ENCODE measurements at places on chromosomes 1 and 21.
A peak's percentile ranks its signal among the peaks of the same experiment; 100 is the strongest.

GRCh38 chr1:102833151-102833550, 275.2 kb downstream of the COL11A1 start:
- no peak for DNase-seq

- no peak for DNase-seq
These were observed 14.4 kb upstream of the CAMTA1 start for GRCh38 chr1:6770751-6771440.

DNA sequence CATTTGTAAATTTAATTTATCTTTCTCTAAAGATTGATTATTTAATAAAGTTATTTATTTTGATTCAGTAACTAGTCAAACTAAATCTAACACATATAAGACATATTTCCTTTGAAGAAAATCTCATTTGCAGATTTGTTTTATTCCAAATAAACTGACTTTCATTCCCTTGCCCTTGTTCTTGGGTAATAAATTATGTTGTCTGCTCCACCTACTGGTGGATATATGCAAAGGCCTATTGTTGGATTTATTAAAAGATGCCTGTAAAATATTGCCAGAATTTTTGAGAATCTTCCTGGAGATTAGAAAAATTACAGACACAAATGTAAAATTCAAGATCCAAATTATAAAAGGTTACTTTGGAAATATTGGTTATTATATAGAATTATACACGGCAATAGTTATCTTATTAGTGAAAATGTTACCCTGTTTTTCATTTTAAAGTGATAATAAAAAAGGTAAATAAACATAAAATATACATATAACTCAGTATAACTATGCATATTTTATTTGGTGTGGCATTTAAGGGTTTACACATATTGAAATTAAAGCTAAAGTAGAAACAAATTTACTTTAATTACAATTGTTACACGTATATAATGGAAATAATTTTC, 116.1 kb downstream of the SPATA17 start:
- DNase-seq = peak; percentile 40

GRCh38 chr1:40939320-40940059, 40.0 kb upstream of the CTPS1 start:
- DNase-seq = no peak

DNA sequence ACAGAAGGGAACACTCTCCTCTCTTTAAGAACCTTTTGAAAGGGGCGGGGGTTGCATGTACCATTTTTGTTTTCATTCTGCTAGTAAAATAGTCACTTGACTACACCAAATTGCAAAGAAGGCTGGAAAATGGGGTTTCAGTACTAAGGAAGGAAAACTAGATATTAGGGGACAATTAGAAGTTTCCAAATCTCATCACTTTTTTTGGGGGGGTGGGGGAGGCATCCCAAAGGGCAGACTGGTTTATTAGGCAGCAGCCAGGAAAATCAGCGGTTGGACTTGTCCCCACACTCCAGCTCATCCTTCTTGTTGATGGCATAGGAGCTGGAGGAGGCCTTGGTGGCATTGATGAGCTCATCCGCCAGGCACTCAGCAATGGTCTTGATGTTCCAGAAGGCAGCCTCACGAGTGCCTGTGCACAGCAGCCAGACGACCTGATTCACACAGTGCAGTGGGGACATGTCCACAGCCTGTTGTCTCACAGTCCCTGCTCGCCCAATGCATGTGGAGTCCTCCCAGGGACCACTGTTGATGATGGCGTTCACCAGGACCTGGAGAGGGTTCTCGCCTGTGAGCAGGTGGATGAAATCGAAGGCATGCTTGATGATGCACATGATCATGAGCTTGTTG, 1.7 kb upstream of the TMEM50B start:
- DNase-seq = no peak

- DNase-seq = no peak
These were observed 6.4 kb upstream of the MMEL1 start for GRCh38 chr1:2639203-2639602.

DNA sequence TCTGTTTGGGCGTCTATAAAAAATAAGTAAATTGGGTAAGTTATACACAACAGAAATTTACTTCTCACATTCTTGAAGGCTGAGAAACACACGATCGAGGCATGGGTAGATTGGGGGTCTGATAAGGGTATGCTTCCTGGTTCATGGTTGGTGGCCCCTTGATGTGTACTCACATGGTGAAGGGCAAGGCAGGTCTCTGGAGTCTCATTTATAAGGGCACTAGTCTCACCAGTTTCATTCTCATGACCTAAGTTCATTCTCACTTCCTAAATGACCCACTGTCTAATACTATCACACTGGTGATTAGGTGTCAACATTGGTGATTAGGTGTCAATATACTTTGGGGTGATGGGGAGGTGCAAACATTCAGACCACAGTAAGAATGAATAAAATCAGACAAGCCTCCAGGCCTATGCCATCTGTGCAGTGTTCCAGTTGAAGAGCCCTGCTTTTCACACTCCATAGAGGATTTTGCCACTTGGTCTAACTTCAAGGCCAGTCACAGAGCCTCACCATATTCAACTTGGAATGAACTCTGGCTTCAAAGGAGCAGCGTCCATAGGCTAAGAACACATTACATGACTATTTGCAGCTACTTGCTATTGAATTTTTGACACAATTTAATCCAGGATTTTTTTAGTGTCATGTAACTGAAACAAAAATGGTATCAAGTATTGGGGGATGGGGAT, 2.5 kb upstream of the GBP4 start:
- no peak for DNase-seq

DNA sequence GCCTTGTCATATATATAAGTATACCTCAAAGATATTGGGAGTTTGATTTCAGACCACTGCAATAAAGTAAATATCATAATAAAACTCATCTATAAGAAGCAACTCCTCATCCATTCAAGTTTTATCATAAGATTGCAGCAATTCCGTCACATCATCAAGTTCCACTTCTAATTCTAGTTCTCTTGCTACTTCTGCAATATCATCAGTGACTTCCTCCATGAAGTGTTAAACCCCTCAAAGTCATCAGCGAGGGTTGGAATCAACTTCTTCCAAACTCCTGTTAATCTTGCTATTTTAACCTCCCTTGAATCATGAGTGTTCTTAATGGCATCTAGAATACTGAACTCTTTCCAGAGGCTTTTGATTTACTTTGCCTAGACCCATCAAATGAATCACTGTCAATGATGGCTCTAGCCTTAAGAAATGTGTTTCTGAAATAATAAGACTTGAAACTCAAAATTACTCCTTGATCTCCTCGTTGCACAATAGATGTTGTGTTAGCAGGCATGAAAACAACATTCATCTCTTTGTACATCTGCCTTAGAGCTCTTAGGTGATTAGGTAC, 88.3 kb downstream of the RPE65 start:
- no peak for DNase-seq

DNA sequence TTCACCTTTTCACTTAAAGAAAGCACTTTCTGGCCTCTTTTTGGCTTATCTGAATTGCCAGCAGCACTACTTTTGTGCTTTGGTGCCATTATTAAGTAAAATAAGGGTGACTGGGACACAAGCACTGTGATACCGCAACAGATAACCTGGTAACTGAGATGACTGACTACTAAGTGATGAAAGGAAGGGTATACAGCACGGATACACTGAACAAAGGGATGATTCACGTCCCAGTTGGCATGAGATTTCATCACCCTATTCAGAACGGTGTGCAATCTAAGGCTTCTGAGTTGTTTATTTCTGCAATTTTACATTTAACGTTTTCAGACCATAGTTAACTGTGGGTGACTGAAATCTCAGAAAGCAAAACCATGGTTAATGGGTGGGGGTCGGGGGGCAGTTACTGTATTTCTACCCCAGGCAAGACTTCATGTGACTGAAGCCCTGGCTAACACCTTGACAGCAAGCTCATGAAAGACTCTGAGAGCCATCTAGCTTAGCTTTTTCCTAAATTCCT, 102.8 kb downstream of the CLIC6 start:
- DNase-seq = no peak
